ENCODE measurements at places on chromosomes 6 and 20. TPM values are rescaled to one million over a fixed set of nuclear protein-coding genes. Genes with fewer than 3 reads are reported as not detected.

Gene MUCL3
- not detected for total RNA-seq

Gene PTK6
- total RNA-seq = 15.7 TPM

Gene CRISP2
- not detected for total RNA-seq

Gene ZNF311
- total RNA-seq = 3.3 TPM

Gene DEFB132
- not detected for total RNA-seq

Gene FAXC
- 14.2 TPM for total RNA-seq

Gene ATP6V1G2
- total RNA-seq = 0.56 TPM

Gene VIP
- not detected for total RNA-seq

Gene SFT2D1
- total RNA-seq = 48.7 TPM

Gene LCA5
- 1.9 TPM for total RNA-seq

Gene GABRR2
- total RNA-seq = not detected

Gene C6orf52
- total RNA-seq = 1.1 TPM

DNA sequence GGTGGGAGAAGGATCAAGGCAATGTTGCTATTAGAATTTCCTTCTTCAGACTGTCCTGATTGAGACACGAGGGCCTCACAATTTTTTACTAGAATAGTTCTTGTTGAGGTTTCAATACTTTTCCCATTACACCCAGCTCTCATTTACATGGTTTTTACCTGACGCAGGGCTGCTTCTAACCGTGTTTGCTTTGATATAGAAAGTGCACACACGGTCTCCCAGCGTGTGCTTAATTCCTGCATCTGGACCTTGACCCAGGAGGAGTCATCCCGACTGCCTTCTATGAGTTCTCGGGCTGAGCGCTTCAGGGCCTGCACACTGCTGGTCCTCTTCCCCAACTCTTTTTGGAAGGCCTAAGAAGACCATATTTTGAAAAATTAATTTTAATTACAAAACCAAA is 160.2 kb downstream of the DST start:
- DNase-seq = no peak

DNA sequence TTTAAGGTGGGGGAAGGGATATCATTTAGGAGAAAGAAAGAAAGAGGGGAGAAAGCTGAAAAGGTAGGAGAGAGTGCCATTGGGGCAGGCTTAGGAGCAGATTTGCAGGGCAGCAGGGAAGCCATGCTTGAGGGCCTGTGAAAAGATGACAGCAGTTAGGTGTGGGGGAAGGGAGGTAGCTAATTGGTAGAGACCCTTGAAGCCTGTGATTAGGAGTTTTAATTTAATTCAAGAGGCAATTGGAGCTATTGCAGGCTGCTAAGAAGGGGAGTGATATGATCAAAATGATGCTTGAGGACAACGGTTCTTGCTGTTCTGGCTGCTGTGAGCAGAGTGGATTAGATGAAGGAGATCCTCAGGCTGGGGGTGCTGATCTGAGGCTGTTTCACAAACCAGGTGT is 24.5 kb upstream of the SEC63 start:
- no peak for DNase-seq

GRCh38 chr20:22684072-22684762 is 99.8 kb upstream of the FOXA2 start:
- no peak for DNase-seq

GRCh38 chr6:137701942-137702341 is 165.1 kb upstream of the TNFAIP3 start:
- no peak for DNase-seq

GRCh38 chr20:43492101-43492500 is 15.4 kb upstream of the L3MBTL1 start:
- peak; percentile 97 for DNase-seq

- DNase-seq = no peak
These were observed 74.8 kb downstream of the LRFN2 start for GRCh38 chr6:40512340-40512739.

DNA sequence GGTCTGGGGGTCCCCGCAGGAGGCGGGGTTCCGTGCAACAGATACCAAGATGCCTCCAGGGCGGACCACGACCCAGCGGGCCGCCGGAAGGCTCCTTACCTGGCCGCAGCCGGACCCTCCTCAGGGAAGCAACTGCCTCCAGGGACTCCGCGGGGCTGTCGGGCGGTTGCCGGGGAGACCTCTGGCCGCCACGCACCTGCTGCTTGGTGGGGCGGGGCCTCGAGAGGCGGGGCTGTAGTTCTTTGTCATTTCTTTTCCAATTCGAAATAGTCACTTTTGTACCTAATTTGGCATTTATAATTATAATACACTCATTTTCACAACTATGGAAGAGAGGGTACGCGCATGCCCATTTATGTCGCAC is 647 bp downstream of the AK9 start:
- no peak for DNase-seq

DNA sequence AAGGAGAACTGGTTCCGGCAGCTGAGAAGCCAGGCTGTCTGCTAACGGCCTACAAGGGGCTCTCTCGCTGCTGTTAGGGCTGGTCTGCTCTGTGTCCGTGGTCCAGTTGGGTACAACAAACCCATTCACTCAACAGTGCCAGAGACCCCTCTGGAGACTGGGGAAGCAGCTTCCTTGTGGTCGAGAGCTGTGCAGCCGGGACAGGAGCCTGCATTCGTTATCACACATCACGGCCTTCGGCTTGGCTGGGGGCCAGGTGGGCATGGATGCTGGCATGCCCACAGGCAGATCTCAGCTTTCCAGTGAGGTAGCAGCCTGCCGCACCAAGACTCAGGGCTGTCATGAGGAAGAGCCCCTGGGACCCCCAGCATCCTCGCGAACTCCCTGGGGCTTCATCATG is 124.7 kb downstream of the PREX1 start:
- no peak for DNase-seq

- DNase-seq = no peak
These were observed 59.0 kb downstream of the SLC23A2 start for GRCh38 chr20:4942331-4942730.

GRCh38 chr20:59391975-59392374 is 91.6 kb downstream of the EDN3 start:
- no peak for DNase-seq

- no peak for DNase-seq
These were observed 2.7 kb downstream of the TOX2 start for GRCh38 chr20:43917380-43917779.

- DNase-seq = peak; percentile 84
These were observed at the start of gene NT5E for GRCh38 chr6:85449818-85450759. Gene NT5E, plus strand, starts transcription at chr6:85450083. Its CDS starts 57 bp downstream, at chr6:85450140.

GRCh38 chr6:18507018-18507415 is 119.9 kb downstream of the RNF144B start:
- no peak for DNase-seq

DNA sequence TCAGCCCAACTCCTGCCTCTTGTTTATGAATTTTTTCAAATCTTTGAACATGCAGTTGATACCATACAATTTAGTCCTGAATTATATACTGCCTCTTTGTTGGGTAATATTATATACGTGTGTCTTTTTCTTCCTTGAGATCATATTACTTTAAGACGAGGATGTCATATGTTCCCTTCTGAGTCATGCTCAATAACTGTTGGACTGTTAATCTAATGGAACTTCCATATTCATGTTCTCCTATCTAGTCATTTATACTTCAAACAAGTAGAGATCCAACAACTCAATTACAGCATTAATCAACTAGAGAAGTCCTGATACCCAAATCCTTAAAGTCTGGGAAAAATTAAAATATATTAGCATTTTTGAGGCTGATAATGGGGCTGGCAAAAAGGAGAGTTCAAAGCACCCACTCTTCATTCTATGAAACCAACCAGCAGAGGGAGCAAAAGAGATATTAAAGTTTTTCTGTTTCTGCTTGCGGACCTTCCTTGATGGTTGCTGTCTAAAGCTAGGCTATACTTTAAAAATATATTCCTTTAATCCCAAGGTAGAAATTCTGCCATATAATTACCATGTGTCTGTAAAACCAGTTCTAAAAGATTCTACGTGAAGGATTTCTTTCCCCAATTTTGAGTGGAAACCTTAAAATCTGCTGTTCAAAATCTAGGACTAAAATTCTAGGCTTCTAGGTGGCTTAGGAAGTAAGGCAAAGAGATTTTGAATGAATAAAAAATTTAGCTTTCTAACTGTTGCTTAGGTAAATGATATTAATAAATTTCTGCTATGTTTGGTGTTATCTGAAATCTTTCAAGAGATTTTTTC is 498.9 kb downstream of the BCKDHB start:
- DNase-seq = peak; percentile 38

GRCh38 chr6:40930045-40930444 is 109.0 kb downstream of the UNC5CL start:
- DNase-seq = no peak

GRCh38 chr6:166754218-166755030 is 127.4 kb upstream of the RPS6KA2 start:
- no peak for DNase-seq

DNA sequence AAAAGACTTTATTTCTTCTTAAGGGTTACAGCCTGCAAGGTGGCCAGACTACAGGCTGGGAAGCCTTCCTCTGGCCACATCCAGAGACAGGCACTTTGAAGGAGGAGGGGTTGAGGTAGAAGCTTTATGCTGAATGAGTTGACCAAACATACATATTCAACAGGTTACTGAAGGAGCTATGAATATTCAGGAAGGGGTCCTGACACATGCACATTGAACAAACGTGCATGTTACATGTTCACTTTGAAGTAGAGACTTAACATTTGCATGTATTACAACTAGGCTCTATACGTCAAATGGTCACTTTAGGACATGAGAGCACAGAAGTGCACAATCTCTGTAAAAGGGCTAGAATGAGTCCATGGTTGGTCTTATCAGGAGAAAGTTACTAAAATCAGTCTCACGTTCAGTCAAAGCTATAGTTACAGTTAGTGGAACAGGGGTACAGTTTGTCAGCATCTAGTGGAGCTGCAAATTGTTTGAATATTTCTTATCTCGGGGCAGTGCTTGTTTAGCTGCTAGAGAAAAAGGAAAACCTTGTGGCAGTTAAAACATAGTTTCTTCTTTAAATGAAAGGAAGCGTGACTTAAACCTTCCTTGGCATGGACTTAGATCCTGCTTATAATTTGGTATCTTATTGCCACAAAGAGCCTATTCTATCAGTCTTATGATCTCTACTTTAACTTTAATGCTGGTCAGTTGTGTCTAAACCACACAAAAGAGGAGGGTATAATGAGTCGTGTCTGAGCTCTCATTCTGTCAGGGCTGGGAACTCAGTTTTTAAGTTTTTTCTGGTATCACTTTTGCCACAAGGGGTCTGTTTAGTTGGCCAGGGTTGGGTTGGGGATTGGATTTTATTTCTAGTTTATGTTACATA is 4.6 kb upstream of the ZSCAN9 start:
- no peak for DNase-seq

DNA sequence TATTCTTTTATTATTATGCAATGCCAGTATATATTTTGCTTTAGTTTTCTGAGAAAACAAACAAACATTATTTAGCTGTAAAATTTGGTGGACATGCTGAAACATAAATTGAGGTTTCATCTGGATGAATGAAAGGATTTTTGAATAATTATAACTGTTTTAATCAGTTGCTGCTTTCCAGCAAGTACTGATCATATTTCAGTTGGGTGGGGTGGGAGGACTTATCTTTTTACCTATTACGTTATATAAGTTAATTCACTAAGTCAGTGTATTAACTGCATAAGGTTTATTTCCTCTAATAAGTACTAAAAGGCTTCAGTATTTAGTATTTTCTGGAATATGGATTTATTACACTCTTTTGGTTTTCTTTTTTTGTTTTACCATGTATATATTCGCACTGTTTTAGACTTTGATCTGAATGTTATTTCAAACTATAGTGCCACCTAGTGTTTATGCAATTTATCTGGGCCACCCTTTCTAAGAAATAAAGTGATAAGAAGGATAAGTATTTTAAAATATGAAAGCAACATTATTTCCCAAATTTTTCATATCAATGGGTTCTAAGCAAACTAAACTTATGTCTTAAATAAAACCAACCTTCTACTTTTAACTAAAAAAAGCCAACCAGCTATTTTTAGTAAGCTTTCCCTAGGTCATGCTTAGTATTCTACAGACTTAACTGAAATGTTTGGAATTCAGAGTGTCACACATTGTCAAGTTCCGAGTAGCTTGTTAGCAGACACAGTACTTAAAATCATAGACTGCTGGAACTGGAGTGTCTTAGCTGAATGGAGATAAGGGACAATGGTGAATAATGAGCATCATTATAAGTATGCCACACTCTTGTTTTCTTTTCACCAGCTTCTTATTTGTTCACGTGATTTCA is 105.4 kb upstream of the MCHR2 start:
- no peak for DNase-seq

GRCh38 chr20:33566781-33567603 is 77.1 kb downstream of the CBFA2T2 start:
- DNase-seq = no peak

DNA sequence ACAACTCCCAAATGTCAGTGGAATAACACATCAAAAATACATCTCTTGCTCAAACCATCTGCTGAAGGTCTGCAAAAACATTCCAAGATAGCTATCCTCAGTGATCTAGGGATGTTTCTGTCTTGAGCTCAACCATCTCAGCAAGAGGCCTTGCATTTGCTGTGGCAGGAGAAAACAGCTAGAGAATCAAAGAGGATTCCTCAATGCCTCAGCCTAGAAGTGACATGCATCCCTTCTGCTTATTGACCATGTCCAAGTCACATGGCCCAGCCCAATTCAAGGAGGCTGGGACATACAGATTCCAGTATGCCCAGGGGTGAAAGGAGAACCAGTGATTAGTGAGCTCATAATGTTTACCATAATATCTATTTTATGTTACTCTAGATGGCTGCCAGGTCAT is 269.5 kb downstream of the PLCB1 start:
- no peak for DNase-seq

- no peak for DNase-seq
These were observed 955 bp upstream of the SLC26A8 start for GRCh38 chr6:36025260-36025931.

DNA sequence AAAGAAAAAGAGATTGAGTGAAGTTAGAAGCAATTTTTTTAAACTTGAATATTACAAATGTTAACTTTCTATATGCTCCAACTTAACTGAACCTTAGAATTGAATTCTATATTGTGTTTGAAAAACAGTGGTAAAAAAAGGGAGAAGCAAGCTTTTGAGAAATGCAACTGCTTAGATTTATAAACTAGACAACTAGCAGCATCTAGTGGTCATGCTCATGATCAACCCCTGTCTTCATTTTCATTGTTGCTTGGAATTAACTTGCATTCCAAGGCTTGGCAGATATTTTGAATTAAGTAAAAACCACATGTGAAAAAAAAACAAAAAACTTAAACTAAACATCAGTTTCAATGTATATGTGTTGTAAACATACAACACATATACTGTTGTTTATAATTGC is 113.1 kb downstream of the C6orf58 start:
- DNase-seq = no peak
